ENCODE measurements at places on chromosomes 13 and 19.
A peak's percentile ranks its signal among the peaks of the same experiment; 100 is the strongest.

DNA sequence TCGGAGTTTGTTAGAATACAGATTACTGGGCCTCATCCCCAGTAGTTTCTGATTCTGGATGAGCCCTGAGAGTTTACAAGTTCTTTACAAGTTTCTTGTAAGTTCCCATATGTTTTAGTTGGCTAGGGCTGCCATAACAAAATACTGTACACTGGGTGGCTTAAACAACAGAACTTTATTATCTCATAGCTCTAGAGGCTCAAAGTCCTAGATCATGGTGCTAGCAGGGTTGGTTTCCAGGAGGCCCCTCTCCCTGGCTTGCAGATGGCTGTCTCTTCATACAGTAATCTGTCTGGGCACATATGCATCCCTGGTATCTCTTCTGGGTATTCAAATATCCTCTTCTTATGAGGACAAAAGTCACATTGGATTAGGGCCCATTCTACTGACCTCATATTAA, 167.2 kb downstream of the KLF5 start:
- DNase-seq: no peak

GRCh38 chr19:39265321-39265916, 2.8 kb upstream of the IFNL2 start:
- DNase-seq: no peak

DNA sequence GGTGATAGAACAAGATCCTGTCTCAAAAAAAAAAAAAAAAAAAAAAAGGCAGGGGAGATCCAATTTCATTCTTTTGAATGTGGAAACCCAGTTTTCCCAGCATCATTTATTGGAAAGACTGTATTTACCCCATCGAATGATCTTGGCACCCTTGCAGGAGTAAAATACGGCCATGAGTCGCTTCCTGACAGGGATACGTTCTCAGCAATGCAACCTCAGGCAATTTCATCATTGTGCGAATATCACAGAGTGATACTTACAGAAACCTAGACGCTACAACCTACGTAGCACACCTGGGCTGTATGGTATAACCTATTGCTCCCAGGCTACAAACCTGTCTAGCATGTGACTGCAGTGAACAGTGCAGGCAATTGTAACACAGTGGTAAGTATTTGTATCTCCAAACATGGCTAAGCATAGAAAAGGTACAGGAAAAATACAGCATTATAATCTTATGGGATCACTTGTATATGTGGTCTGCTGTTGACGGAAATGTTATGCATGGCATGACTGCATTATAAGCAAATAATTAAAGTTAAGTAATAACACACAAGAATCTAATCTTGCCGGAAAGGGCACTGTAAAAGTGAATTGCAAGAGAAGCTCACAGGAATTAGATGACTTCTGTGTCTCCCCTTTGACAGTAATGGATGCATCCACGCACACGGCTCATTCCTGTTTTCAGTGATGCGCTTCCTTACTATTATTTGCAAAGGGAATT, 24.1 kb downstream of the RFX2 start:
- DNase-seq: no peak

DNA sequence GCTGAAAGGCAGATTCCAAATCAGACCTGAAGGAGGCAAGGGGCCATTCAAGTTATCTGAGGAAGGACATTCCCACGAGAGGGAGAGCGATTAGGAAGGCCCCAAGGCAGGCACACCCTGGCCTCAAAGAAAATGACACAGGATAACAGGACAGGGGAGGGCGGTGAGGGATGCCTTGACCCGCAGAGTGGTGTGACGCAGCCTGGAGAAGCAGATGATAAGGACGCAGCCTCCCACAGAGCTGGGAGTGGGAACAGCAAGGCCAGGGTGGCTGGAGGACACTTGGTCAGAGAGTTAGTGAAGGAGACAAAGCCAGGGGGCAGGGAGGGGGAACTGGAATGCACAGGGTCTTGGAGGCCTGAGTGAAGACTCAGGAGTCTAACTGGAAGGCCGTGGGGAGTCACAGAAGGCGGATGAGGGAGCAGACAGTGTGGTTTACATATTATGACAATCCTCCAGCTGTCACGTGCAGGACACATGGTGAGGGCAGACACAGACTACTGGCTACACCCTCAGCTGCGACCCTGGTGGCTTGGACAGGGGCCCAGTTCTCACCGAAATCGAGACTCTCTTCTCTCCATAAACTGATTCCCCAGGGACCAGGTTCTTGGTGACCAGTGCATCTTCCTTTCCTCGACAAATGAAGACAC, 5.8 kb upstream of the DYRK1B start:
- DNase-seq: no peak

DNA sequence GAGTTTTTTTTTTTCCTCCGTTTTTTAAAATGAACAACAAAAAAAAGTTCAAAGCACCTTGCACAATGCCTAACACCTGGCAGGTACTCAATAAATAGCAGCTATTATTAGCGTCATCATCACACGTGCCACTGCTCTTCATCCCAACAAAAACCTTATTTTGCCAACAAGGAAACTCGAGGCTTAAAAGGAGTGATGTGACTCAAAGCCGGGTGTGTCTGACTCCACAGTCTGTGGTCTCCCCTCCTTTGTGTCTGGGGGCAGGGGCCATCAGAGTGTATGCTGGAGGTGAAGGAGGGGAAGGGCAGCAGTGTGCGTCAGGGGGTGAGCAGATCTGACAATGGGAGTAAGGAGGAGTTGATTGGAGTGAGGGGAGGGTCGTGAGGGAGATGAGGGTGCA, 34.1 kb upstream of the POU2F2 start:
- no peak for DNase-seq

DNA sequence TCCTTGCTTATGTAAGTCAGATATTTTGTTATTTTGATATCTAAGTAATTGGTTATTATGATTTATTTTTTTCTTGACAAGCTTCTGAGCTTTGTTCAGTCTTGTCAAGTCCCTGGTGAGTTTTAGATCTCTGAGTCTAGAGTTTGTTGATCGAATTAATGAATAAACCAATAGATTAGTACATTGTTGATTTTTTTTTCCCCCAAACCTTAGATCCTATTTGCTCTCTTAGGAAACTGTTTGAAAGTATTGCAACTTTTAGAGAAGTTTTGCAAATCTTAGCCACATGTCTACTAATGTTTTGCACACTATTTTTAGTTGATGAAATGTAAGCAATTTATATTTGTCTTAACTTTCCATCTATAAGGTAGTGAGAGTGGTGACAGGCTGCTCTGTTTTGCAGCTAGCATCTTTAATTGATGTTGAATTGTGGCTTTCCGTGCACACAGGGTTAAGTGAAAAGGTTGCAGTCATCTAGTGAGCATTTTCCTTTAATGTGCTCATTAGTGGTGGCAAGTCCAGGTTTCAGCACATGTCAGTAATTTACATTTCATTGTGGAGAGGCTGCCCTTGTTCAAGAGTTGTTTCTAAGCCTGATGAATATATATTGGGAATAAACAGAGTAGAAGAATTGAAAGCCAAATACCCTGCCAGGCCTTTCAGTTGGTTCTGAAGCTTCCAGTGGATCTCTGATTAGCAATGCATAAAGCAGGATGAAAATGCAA, 86.3 kb downstream of the PCCA start:
- DNase-seq: no peak

DNA sequence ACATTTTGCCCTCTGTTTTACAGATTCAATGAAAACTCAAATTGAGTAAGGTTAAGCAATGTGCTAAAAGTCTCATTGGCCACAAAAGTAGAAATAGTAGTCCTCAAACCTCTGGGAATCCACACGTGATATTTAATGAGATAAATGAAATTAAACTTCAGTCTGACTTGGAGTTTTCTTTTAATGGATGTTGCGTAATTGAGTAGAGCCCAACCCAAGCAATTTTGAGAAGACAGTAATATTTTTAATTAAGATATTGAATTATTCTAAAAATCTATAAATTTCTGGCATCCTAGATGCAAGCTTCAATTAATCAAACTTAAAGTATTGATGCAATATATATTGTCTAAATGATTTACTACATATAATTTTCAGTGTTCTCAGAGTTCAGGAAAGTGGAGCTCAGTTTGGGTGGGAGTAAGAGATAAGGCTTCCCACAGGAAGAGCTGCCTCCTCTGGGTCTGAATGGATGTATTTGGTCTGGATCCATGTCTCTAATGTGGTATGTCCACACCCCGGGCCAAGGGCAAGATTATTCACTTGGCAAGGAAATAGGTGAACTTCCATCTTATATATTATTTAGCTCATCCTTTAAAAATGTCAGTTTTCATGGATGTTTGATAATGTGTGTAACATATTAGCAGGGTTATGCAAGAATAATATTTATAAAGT, 6.9 kb downstream of the MBNL2 start:
- no peak for DNase-seq

GRCh38 chr19:37564624-37565369, 29.8 kb downstream of the ZNF571 start:
- DNase-seq: no peak

DNA sequence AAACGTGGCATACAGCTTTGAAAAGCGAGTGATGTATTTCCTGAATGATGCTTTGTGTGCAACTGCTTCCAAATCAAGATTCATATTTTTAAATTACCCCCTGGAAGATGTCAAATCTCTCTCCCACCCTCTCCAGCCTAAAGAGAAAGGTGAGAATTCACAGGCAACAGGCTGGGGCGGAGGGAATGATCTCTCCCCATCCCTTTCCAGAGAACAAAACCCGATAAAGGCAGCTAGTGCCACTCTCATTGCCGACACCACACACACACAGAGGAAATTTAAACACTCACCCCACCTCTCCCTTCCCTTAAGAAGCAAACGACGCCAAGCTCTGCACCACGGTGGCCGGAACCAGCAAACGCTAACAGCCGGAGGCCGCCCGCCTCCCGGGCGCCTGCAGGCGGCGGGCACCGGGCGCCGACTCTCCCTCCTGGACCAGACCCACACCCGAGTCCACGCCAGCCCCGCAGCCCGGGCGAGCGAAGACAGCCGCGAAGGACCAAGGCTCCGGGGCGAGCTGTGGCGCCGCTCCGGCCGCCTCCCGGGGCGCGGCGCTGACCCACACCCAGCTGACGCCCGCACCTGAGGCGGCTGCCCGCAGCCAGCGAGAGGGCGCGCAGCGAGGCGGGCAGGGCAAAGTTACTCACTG, 477 bp downstream of the LNX2 start:
- peak; percentile 79 for DNase-seq

- DNase-seq: peak; percentile 77
These were observed 64.4 kb downstream of the RASA3 start for GRCh38 chr13:114067886-114068651.

DNA sequence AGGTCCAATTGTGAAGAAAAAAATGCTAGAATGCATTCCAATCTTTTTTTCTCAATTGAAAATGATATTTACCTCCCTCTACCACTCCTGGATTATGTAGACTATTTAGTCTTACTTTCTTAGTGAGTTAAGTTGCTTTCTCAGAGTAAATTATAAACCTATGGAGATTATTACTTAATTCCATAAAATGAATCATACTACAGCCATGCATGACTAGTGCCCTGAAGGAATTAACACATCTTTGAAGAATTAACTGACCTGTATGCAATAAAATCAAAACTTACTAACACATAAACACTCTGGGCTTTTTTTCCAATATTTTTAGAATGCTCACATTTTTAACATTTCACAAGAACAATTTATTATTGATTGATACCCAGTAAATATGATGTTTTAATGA, 379.4 kb upstream of the DACH1 start:
- no peak for DNase-seq

DNA sequence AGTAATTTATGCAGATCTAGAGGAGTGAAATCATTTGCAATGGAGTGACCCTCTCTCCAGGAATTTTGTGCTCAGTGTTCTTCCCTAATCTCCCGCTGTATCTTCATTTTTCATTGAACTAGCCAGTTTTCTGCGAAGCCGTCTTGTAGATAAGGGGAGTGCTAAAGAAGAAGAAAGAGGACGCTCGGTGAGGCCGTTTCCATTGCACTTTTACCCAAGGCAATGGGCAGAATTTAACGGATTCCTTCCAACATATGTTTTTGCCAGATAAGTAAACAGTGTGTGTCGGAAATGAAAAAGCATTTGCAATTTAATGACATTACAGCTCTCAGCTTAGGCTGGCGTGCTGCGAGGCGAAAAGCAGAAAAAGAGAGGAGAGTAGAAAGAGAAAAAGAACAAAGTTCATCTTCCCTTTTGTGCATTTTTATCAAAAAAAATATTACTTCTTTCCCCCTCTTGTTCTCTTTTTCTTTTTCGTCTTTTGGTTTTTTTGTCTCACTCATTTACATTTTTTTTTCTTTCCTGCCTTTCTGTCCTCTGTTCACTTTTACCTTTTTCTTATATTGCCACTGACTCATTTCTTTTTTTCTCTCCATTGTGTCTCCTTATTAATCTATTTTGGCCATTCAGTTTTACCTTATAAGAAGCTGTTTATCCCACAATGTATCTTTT, 49.9 kb downstream of the SOX21 start:
- no peak for DNase-seq

DNA sequence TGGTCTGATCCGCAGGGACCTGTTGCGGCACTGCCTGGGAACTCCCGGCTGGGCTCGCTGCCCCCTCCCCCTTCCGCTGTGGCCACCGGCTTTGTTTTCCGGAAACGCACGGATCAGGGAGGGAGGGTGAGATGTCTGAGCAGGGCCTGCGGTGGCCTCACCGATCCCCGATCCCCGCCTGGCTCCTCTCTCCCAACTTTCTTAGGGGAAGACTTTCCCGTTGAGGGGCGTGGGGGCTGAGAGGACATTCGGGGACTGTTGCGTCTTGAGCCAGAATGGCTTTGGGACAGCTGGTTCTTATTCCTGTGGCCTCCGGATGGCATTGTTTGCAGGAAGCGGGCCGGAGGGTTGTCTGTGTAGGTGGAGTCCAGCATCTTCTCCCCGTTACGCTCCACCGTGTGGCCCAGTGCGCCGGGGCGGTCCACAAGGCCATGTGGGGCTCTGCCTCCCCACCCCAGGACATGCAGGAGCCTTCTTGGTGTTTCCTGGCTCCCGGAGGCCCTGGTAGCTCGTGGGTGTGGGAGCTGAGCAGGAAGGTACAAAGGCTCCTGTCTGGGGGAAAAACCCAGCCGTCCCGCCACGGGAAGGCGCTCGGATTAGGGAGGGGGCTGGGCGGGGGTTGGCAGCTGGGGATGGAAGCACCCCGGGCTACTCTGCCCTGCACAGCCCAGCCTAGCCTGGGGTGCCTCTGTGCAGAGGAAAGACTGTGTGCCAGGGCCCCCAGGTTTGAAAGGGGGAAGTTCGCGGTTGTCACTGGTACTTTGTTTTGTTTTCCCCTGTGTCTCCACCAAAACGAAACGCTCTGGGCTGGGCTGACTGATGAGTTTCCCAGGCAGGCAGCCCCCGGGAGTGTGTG, 1.3 kb downstream of the CSNK1G2 start:
- peak; percentile 84 for DNase-seq

- peak; percentile 69 for DNase-seq
These were observed 40.4 kb downstream of the LRCH1 start for GRCh38 chr13:46593398-46593797.

Measured in activated CD8-positive, alpha-beta memory T cell treated with anti-CD3 and anti-CD28 coated beads for 24 hours (primary cell).